ENCODE measurements at places on chromosomes 12 and 14.

DNA sequence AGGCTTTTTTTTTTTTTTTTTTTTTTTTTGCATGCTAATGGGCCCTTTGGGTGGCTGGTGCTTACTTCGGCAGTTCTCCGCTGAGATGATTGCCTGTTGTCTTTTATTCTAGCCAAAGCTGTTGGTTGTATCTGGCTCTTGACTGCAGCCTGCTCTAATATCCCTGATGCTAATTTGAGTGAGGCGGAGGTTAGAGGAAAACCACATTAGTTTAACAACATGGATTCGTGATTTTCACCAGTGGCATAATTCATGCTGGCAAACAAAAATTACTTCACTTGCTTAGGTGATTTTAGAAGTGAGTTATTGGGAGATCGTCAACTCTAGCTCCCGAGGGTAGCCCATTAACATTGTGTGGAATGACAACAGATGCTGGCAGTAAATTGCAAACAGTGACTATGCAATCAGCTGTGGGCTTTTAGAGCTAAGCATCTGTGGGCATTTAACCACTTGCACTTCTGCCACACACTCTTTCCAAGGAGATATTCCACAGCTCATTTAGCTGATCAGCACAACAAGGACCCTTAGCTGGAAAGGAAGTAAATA, 97.6 kb upstream of the ZDHHC17 start:
- no peak for DNase-seq

DNA sequence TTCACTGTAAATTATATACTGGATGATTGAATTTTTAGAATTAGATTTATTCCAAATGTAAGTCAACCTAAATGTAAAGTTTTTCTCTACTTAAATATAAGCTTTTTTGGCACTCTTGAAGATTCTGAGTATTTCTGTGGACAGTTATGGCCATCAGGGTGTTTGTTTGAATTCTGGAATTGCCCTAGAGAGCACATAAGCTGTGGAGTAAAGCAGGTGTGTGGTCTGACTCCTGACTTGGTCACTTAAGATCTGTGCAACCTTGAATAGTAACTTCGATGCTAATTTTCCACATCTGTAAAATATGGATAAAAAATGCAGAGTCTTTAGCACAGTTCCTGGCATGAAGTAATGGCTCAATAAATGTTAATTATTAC, 64.4 kb downstream of the FUT8 start:
- DNase-seq = no peak

DNA sequence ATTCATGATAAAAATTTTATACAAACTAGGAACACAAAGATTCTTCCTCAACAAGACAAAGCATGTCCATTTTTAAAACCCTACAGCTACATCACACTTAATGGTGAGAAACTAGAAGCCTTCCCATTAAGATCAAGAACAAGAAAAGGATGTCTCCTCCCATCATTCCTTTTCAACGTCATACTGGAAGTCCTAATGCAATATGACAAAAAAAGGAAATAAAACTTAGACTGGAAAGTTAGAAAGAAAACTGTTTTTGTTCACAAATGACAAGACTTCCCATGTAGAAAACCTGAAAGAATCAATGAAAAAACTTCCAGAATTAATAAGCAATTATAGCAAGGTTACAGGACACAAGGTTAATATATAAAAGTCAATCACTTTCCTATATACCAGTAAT, 82.5 kb downstream of the NUMB start:
- no peak for DNase-seq

- DNase-seq = peak; percentile 47
Measured at GRCh38 chr12:10243818-10244520, 31.3 kb downstream of the GABARAPL1 start.

- no peak for DNase-seq
Measured at GRCh38 chr12:123397400-123397799, 13.5 kb downstream of the KMT5A start.

GRCh38 chr12:26295001-26295400, 99.6 kb downstream of the SSPN start:
- no peak for DNase-seq

- no peak for DNase-seq
Measured at GRCh38 chr14:67385618-67386017, 25.5 kb downstream of the EIF2S1 start.

GRCh38 chr14:105060751-105061427, 4.3 kb downstream of the GPR132 start:
- peak; percentile 60 for DNase-seq

DNA sequence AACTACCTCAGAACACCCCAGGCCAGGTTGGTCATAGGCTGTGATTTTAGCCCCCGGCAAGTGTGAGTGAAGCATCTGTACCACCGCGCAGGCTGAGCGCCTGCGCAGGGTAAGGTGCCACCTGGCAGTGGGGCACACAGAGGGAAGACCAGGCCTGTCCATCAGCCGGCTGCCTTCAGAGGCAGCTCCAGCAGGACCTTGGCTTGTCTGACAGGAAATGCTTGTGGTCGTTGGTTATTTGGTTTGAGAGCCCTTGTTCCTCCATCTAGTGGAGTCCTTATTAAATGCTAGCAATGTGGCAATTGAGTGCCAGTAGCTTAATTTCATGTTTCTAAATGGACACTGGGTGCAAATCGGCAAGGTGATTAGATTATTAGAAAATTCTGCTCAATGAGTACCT, 27.5 kb downstream of the SLC25A29 start:
- DNase-seq = no peak

DNA sequence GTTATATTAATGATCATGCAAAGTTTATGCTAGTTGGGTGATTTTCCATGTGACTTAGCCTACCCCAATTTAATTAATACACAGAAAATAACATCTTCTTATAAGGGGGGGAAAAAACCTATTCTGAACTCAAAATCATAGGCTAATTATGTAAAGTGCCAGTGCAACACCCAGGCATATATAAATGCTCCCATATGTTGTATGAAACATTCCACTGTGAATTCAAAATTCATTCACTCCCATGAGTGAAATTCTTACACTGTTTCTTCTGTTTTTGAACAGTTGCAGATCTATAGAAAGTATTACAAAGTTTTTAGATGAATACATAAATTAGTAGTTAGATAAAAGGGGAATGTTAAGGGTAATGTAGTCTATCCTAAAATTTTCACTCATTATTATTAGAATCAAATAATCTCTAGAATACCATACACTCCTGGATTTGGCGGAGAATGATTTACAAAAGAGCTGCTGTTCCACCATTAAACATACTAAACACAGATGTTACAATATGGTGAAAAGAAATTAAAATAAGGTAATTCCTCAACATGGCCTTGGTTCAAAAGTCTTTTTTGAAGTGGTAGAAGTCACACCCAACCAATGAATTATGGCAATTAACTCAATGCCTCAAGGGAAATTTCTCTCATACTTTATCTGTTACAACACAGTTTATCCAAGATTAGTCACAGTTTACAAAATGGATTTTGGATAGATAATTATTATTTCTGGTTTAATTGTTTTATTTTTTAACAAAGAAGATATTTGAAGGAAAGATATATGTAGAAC, 454.1 kb upstream of the FLRT2 start:
- DNase-seq = no peak

DNA sequence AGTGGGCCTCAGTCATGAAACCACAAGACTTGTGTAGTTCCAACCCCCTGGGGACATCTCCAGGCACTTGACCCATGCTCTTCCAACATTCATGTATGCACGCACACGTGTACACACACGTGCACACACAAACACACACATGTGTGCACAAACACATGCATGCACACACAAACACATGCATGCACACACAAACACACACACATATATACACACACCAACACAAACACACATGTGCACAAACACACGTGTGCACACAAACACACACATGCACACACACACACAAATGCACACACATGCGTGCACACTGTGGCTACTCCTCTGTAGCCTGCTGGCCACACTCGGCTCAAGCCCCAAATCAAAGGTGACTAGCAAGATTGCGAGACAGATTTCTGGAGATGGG, 22.8 kb downstream of the BDKRB2 start:
- DNase-seq = no peak

GRCh38 chr12:47811072-47811396, 8.7 kb downstream of the HDAC7 start:
- no peak for DNase-seq

DNA sequence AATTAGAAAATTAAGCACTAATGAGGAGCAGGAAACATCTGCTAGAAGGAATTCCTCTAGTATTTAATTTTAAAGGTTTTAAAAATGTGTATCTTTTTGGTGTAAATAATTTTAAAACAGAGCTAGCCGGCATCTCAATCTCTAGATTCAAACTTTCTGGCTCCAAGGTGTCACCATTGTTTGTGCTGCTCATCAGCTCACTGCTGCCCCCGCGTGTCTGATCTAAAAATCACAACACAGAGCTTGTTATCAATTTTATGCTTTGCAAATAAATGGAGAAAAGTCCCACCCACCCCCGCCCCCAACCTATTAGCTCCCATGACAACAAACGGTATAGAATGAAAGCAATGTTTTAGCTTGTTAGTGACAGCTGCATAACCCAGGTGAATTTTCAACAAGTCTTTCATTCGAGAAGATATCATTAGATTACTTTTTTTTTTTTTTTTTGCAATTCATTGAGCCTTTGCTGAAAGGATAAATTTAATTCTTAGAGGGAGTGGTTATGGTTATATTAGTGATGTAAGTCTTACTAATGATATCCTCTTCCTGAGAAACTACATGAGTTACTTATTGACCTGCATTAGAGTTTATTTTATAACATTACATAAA, 11.3 kb upstream of the ABHD12B start:
- peak; percentile 91 for DNase-seq
